ENCODE measurements at places on chromosomes 7 and 10.

GRCh38 chr10:79331709-79332108, 15.6 kb upstream of the PPIF start:
- peak; percentile 73 for DNase-seq

- no peak for DNase-seq
Measured at GRCh38 chr7:104967088-104967487, 46.9 kb upstream of the KMT2E start.

DNA sequence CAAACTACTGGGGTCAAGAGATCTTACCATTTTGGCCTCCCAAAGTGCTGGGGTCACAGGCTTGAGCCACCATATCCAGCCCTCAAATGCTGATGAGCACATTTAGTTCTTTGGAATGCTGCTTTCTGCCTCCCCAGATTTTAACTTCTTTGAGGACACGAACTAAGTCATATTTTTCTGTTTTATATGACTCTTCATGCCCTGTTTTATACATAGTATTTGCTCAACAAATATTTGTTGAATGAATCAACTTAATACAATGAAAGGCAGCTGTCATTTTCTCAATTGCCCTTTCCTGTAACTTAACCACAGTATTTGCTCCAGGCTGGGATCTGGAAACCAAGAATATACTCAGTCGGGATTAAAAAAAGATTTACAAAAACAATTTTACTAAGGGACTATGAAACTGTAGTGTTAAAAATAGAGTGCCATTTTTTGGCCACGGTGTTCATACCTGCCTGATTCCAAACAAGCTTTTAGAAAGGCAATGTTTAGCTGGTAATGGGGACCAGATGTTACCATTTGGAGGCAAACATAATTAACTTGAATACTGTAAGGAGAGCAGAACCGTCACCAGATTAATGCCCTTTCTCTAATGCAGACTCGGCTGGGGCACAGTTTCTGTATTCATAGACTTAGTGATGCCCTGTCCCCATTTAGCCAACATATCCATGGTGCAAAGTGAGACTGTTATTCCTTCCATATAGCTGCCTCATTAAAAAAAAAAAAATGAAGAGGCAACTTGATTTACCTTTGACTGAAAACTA, 117.6 kb downstream of the NRP1 start:
- no peak for DNase-seq

- no peak for DNase-seq
Measured at GRCh38 chr7:83559887-83560286, 89.1 kb downstream of the SEMA3E start.

GRCh38 chr7:26683277-26683676, 181.1 kb downstream of the SKAP2 start:
- no peak for DNase-seq

- DNase-seq, result no peak
Measured at GRCh38 chr10:29869593-29869992, 189.8 kb downstream of the JCAD start.

- no peak for DNase-seq
Measured at GRCh38 chr7:12233175-12233574, 22.1 kb downstream of the TMEM106B start.

GRCh38 chr7:42674541-42674940, 237.3 kb downstream of the C7orf25 start:
- DNase-seq, result no peak

DNA sequence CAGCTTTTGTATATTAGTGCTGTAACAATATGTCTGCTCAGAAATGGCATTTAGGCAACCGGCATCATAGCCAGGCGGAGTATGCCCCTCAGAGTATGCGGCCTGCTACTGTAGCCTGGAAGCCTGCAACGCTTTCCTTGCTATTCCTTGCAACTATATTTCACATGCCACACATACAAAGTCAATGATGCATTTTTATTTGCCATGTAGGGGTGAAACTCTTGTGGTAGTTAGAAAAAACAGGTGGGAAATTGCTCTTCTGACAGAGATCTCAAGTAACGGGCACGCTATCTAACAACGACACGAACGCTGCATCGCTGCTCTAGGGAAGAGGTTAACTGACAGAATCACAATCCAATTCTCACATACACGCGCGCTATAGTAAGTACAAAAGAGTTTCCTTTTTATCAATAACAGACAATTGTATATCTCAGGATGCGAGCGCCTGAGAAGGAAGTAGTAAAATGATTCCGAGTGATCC, 5.9 kb downstream of the EBF3 start:
- DNase-seq, result no peak

- DNase-seq, result no peak
Measured at GRCh38 chr7:144830024-144830785, 5.6 kb downstream of the TPK1 start.

GRCh38 chr7:11478882-11479281, 353.1 kb downstream of the THSD7A start:
- no peak for DNase-seq

DNA sequence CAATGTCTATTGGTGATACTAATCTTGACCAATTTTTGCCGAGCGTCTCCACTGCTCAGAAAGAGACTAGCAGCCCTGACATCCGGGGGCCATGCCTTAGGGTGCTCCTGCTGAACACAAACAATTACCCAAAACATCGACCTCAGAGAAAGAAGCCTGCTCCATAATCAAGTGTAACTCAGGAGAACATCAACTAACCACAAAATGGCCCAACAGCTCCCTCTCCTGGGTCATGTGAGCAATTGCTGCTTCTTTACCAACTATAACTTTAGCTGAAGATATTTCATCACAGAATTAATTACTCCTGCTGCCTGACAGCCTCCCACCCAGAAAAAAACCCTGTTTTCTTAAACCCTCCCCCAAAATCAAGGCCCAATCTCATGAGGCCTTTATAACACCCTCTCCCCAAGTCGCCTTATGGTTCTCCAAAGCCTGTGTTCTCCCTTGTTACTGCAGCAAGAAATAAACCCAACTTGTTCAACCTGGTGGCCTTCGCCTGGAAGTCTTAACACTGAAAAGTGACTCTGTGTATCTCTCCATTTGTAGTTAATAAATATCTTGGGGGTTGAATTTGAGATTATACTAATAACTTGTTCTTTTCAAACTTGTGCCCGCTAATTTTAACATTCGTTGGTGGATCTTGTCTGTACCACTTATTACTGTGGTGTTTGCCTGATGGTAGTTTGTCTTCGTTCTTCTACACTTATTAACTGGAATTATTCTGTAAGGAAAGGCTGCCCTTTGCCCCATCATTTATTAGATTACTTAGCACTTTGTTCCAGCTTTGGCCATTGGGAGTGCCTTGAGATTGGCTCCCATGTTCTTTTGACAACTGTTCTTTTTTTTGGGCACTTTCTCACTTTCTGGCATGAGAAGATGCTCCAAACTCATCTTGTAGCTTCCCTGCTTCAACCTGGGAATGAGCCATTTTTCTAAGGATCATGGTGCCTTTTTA, 21.2 kb upstream of the RAMP3 start:
- peak; percentile 28 for DNase-seq

GRCh38 chr10:62805231-62806099, 945 bp downstream of the ADO start:
- no peak for DNase-seq

DNA sequence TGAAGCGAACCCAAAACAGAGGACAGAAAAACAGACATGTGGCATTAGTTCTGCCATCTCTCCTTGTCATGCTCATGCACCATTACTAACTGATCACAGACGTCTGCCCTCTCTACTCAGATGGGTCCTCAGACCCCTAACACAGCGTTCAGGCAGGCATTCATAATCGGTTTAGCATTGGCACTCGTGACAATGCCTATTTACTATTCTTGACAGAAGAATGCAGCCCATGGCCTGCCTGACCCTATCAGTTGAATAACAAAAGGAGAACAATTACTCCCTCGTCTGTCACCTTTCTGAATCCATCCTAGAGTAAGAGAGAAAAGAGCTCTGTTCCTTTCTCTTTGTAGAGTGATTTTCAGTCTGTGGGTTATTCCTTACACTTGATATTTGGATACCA, 194.6 kb upstream of the PHYHIPL start:
- no peak for DNase-seq

- DNase-seq, result no peak
Measured at GRCh38 chr10:84097787-84098353, 41.4 kb upstream of the GHITM start.

- DNase-seq, result no peak
Measured at GRCh38 chr7:49643321-49643720, 130.1 kb upstream of the VWC2 start.

- no peak for DNase-seq
Measured at GRCh38 chr7:28792858-28793257, 165.3 kb downstream of the TRIL start.

DNA sequence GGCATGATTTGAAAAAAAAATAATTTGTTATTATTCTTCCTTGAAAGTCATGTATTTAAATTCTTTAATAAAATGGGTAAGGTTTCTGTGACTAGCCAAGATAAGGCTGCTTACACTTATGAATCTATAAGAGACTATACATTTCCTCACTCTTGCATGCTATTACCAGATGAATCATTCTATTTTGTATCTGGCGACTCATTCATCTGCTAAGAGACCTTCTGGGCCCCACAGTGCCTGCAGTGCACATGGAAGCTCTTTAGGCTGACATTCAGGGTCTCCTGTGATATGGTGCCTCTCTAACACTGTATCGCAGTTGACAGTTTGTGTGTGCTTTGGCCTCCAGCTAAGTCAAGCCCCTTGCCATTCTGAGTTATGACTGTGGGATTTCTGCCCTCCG, 121.9 kb downstream of the NRG3 start:
- no peak for DNase-seq

GRCh38 chr10:132618158-132618919, 80.8 kb downstream of the INPP5A start:
- DNase-seq, result no peak

GRCh38 chr7:47587351-47587750, 5.4 kb upstream of the TNS3 start:
- DNase-seq, result no peak

- no peak for DNase-seq
Measured at GRCh38 chr7:120079704-120080103, 193.3 kb upstream of the KCND2 start.

GRCh38 chr7:77528368-77528767, 8.7 kb upstream of the PTPN12 start:
- no peak for DNase-seq

DNA sequence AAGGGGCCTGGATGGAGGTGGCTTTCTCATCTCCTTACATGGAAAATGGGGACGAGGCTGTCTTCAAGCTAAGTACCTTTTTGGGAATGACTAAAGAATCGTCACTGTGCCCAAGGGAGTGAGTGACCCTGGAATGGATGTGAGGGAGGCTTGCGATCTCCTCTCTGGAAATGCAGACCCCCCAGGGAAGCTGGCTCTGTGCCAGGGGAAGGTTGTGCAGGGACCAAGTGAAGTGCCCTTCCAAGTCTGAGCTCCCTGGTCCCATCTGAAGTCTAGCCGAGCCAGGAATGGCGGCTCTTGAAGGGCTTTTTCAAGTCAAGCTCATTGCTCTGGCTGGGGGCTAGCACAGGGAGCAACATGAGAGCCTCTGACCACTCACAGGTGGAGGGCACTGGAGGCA, 180.9 kb upstream of the LYZL2 start:
- DNase-seq, result no peak

- no peak for DNase-seq
Measured at GRCh38 chr7:116169060-116169459, 41.3 kb upstream of the TES start.

GRCh38 chr7:39260279-39260844, 282.7 kb downstream of the POU6F2 start:
- no peak for DNase-seq

GRCh38 chr7:101943889-101944600, 126.6 kb downstream of the CUX1 start:
- no peak for DNase-seq

DNA sequence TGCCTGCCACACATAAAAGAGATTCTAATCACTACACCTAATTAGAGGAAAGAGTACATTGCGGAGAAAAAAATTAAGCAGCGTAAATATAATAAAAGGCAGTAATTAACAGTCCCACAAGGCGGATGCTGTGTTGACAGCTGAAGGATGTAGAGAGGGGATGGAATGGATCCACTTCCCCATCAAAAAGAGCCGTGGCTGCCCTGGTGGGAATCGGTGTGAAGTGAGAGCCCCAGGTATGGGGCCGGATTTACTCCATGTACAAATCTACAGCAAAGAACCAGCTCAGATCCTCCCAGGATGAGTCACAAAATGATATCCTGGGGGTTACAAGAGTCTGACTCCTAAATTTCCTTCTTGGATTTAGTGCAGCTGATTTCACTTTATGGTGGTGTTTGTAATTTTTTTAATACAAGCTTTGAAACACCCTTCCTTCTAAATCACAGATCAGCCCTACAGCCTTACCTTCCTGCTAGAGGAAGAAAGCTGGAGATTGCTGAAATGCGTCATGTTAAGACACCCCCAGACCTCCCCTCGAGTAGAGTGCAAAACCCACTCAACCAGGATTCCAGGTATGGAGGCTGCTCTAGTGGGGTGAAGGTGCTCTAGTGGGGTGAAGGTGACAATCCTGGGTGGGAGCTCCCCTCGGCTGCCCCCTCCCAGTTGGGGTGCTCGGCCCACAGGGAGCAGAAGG, 398.4 kb downstream of the PLXNA4 start:
- no peak for DNase-seq

GRCh38 chr7:49483142-49483541, 290.3 kb upstream of the VWC2 start:
- no peak for DNase-seq

GRCh38 chr7:48337012-48337621, 165.9 kb downstream of the ABCA13 start:
- DNase-seq, result no peak

DNA sequence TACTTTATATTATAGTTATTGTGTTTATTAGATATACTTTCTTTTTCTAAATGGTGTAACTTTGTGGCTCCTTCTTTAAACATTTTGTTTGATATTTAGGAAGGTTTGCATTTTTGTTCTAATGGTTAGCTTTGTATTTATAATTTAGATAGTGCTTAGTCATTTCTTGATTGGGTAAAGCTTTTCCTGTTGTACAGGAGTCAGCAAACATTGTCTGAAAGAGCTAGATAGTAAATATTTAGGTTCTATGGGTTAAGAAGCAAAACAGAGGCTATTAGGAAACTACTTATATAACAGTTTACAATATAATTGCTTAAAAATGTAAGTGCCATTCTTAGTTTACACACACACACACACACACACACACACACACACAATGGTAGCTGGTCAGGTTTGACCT, 70.6 kb upstream of the CCDC6 start:
- no peak for DNase-seq

- no peak for DNase-seq
Measured at GRCh38 chr7:69932034-69932628, 333.9 kb downstream of the AUTS2 start.

DNA sequence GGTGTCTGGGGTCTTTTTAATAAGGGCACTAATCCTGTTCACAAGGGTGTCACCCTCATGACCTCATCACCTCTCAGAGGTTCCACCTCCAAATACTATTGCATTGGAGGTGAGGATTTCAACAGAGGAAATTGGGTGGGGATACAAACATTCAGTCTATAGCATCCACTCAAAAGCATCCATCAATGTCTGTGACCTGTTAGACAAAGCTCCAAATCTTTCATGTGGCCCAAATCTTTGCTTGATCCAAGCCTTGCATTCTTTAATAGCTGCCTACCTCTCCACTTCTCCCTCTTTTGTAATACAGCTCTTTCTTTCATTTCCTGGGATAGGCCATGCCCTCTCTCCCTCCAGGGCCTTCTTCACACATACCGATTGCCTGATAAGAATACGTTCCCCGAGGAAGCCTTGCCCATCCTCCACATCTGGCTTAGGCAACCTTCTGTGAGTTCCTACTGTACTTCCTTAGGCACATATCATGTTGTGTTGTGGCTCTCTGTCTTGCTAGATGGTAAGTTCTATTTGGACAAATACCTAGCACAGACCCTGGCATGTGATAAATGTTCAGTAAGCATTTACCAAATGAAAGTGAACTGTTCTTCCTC, 66.1 kb downstream of the CREM start:
- no peak for DNase-seq

- DNase-seq, result no peak
Measured at GRCh38 chr7:26989897-26990670, 105.7 kb downstream of the HOXA1 start.

All from stimulated activated CD4-positive, alpha-beta T cell treated with anti-CD3 and anti-CD28 coated beads, TNF-alpha, amount 100 ng/mL, for 24 hours (primary cell).